Anterior cingulate cortex (tissue), 58 donors: ENCODE measurements at places on chromosomes 4 and X.

DNA sequence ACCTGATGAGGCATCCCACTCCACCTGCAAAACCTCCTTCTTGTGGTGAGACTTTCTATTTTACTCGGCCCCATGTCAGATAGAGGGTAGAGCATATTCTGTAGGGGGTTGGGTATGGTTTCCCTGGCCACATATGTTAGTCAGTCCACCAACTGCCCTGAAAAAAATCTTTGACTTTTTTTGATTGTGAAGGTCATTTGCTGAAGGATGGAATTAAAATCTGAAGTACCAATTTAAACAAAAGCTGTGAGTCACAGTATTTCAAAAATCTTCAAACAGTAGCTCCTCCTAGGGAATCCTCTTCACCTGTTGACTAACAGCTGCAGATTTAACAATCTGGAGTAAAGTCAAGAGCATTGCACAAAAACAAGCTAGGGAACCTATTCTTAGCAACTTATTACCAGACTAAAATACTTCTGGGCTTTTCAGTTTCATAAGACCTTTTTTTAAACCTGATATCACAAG lies 8.0 kb upstream of the CCDC110 start:
- DNase-seq: no peak

- no peak for DNase-seq
These were observed 41.5 kb downstream of the EFNB1 start for GRCh38 chrX:68870357-68870756.

GRCh38 chr4:182878633-182879495 lies 38.3 kb downstream of the DCTD start:
- DNase-seq: no peak

DNA sequence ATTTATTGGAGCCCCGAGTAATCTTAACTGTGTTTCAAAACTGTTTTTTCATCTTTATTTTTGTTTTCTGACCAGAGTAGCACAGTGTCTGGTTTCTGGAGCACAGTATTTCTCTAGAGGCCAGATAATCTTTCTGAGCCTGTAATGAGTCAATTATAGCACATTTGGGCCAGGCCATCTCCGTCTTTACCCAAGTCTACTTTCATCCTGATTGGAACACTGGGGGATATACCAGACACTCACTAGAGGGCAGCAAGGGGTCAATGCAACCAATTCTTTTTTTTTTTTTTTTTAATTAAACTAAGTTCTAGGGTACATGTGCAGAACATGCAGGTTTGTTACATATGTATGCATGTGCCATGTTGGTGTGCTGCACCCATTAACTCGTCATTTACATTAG lies 282.0 kb downstream of the ARHGAP24 start:
- DNase-seq: no peak

- DNase-seq: no peak
These were observed 94.0 kb upstream of the SHOX start for GRCh38 chrX:536616-537015.

DNA sequence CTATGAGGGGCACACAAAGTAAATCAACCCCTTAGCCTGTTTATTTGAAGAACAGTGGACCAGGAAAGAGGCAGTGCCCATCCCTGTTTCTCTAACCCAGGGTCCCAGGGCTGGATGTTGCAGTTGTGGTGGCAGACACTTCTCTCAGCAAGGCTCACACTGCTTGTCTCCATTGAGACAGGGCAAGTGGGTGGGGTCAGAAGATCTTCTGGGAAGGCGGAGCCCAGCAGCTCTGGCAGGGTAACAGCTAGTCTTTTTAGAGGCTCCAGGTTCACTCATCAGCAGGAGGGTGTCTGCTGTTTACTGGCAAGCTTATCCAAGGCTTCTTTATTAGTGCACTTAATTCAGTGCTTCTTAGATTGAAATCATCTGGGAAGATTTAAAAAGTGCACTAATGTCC lies 659.8 kb upstream of the DIPK2B start:
- no peak for DNase-seq

DNA sequence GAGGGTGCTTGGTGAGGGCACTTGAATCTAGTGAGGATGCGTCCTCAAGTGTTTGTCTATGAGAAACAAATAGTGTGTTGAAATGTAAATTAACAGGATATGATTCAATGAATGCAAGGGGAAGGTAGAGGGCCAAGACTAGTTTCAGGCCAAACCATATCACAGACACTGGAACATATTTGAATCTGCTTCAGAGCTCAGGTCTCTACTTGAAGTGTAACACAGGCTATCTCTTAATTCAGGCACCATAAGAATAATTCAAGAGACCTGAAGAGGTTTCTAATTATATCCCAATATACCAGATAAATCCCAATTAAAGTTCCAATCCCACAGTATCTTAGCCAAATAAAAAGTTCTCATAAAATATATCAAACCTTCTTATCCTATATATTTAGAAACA lies 146.5 kb upstream of the INTU start:
- no peak for DNase-seq

GRCh38 chrX:115533485-115533884 lies 27.5 kb upstream of the PLS3 start:
- no peak for DNase-seq

GRCh38 chr4:84481860-84482245 lies 17.2 kb downstream of the NKX6-1 start:
- DNase-seq: no peak

DNA sequence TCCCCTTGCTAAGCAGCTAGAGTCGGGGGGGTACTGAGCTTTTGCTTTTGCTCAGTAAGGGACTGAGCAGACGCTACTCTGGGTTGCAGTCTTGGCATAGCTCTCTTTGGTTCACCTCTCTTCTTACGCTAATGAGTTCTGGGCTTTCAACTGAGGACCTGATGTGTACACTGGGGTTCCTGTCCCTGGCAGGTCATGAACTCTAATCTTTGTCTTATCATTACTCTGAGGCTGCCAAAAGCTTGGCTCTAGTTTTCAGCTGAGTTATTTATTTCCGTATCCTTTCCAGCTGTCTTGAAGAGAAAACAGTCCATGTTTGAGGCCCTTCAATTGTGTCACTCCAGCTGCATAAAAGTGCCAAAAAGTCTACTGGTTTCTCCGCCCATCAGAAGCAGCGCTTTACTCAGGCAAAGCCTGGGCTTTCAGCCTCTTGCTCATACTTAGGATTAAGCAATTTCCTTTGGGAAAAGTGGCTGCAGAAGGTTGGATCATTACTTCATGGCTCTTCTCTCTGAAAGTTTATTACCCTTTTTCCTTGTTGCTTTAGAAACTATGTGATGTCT lies 121.0 kb upstream of the STOX2 start:
- no peak for DNase-seq

GRCh38 chr4:43253541-43253940 lies 361.0 kb downstream of the GRXCR1 start:
- no peak for DNase-seq

- DNase-seq: no peak
These were observed 22.2 kb upstream of the CAMK2D start for GRCh38 chr4:113783701-113784100.

DNA sequence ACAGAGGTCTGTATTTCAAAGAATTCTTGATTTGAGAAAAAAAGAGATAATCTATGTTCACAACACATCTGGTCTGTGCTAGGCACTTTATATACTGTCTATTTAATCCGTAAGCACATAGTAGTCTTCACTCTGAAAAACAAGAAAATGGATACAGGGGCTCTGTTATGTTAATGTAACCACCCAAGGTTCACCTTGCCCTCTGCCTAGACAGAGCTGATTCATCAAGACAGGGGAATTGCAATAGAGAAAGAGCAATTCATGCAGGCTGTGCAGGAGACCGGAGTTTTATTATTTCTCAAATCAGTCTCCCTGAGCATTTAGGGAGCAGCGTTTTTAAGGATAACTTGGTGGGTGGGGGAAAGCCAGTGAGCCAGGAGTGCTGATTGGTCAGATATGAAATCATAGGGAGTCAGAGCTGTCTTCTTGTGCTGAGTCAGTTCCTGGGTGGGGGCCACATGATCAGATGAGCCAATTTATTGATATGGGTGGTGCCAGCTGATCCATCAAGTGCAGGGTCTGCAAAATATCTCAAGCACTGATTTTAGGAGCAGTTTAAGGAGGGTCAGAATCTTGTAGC lies 92.9 kb upstream of the TNIP3 start:
- DNase-seq: no peak

- DNase-seq: no peak
These were observed 124.9 kb downstream of the KDM6A start for GRCh38 chrX:44997888-44998287.

DNA sequence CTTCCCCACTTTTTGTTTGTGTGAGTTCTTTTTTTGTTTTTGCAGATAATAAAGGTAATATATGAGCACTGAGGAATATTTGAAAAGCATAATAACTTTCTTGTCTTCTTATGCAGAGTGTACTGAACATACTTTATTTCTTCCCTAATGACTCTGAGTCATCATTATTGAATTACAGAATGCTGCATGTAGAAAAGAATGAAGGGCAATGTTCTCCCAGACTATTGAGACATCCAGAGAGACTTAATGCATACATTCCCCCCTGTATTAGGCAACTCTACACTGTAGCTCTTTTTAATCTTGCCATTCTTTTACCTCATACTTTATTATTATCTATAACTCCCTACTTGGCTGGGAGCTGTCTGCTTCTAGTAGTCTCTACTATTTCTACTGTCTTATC lies 240.5 kb upstream of the ANKRD50 start:
- no peak for DNase-seq

DNA sequence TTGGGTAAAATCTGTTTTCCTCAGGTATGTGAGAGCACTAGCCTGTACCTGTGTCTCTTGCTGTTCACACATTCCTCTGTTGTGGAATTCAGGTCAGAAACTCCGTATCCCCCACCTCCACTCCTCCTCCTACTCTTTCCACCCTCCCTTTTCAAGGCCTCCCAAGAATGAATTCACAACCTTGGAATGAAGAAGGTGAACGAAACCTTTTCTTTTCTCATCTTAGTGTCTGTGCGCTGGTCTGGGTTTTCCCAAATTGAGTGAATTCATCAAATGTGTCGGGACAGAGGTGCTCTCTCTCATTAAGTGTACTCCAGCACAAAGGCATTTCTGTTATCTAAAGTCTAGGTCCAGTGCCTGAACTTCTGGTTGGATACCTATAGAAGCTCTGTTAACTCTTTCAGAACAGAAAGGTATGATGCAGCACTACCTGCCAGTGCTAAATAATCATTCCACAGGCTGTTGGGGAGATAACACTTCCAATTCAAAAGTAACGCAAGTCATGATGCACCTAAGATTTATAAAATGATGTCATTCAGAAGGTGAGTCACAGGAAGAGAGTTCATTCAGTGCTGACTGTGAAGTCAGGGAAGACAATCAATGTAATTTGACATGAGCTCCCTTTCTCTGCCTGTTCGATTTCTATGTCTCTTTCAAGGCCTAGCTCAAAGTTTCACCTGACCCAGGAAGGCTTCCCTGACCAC lies 41.9 kb downstream of the COL4A6 start:
- DNase-seq: no peak

GRCh38 chr4:184653650-184654049 lies 4.1 kb downstream of the PRIMPOL start:
- no peak for DNase-seq

DNA sequence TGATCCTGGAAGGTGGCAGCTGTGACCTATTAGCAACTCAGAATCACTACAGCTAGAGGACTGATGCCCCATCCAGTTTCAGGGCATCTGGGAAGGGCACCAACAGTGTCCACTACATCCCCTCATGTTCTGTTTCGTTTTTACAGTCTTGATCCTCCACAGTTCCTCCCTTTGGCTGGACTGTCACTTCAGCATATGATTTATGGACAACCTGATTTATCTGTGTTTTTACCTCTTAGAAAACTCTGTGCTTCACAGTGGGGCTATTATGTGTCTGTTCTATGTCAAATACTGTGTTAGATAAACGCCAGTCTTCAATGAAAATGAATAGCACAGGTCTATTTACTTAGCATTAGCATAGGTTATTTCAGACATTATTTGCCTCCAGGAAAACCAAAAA lies 63.1 kb upstream of the GRPR start:
- DNase-seq: no peak

DNA sequence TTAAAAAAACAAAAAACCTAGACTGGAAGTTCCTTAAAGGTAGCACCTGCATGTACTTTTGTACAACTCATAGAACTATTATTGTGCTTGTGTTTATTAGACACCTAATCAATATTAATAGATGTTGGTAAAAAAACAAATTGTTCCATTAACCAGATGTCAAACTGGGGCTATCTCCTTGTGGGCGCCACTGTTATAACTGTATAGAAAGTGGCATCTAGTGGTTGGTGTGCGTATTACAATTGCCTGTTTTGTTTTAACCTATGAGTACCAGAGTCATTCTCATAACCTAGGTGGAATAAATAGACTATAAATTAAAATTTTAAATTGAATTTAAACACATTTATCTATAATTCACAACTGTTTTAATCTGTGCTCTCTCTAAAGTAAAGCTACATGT lies 97.4 kb downstream of the COL4A5 start:
- no peak for DNase-seq

DNA sequence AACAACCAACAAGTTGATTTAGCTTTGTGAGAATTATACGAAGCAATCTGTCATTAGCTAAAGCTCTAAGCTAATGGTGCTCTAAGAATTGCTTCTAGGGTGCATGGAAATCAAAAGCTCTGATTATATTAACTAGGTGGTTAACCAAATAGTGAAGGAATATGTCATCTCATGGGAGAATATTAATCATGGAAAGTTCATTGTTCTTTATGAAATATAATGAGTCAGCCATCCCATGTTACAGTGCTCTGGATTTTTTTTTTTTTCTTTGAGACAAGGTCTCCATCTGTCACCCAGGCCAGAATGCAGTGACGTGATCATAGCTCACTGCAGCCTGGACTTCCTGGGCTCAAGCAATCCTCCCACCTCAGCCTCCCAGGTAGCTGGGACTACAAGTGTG lies 10.5 kb downstream of the DCAF8L2 start:
- DNase-seq: no peak

GRCh38 chr4:34973650-34974312 lies 1270.5 kb downstream of the ARAP2 start:
- DNase-seq: no peak

DNA sequence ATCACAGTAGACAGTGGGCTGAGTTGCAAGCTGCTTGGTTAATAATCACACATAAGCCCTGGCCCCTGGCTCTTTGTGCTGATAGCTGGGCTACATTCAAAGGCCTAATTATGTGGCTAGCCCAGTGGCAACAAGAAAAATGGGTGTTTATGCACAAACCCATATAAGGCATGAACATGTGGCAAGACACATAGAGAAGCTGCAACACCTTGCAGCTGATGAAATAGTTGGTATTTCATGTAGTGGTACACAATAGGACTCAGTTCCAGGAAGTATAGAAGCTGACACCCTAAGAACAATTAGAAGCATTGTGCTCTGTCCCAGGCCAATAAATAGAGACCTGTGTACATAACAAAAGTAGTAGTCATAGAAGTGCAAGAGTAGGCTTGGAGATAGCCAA lies 14.6 kb upstream of the ZNF630 start:
- no peak for DNase-seq
